ENCODE measurements at places on chromosomes 13 and 19. TPM values are rescaled to one million over a fixed set of nuclear protein-coding genes. Genes with fewer than 3 reads are reported as not detected.
A peak's percentile ranks its signal among the peaks of the same experiment; 100 is the strongest.

GRCh38 chr19:33316541-33317264 lies 14.4 kb upstream of the CEBPA start:
- H3K4me3 ChIP-seq = no peak overlapping the region
- no peaks in the 10 kb centered on the region for H3K4me1 ChIP-seq
- no peaks in the 10 kb centered on the region for H3K36me3 ChIP-seq
- no peak overlapping the region for H3K27ac ChIP-seq
- no peak for DNase-seq
- H3K27me3 ChIP-seq = no peaks in the 10 kb centered on the region

GRCh38 chr13:49421391-49421790 lies 22.5 kb downstream of the CAB39L start:
- DNase-seq = peak; percentile 39
- H3K4me3 ChIP-seq = no peak overlapping the region
- no peak overlapping the region for H3K27ac ChIP-seq
- H3K4me1 ChIP-seq = no peaks in the 10 kb centered on the region
- H3K36me3 ChIP-seq = no peaks in the 10 kb centered on the region
- no peaks in the 10 kb centered on the region for H3K27me3 ChIP-seq

DNA sequence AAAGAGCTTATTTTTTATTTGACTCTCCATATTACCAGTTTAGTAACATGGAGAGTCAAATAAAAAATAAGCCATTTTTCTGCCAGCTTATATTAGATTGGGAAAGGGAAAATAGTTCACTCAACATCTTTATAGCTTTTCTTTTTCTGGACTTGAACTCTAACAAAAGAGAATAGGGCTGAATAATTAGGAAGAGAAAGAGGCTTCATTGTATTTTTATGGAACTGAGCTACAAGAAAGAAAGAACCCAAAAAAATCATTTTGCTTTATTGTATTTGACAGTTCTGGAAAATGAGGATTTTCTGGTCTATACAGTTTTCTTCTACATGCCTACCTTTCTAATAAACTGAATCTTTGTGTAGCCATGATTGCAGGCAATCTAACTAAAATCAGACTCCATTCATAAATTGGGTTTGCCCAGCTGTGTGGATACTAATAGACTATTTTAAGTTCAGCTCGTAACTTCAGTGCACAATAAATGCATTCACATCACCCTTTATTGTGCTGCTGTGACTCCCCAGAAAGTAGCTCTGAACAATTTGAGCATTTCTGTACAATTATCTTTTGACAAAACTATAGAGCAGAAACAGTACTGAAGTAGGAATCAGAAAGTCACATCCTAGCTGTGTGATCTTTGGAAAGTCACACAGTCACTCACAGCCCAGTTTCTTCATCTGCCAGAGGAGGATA lies 115.3 kb downstream of the STOML3 start:
- no peak for DNase-seq
- H3K27me3 ChIP-seq = no peaks in the 10 kb centered on the region
- no peak overlapping the region for H3K4me3 ChIP-seq
- no peaks in the 10 kb centered on the region for H3K4me1 ChIP-seq

ZNF555 gene
- 9.7 TPM for total RNA-seq

GRIN2D gene
- not detected for total RNA-seq

CATSPERD gene
- not detected for total RNA-seq

GRCh38 chr19:48569814-48570213 lies 17.8 kb downstream of the SULT2B1 start:
- no peaks in the 10 kb centered on the region for H3K27me3 ChIP-seq
- H3K27ac ChIP-seq = no peak overlapping the region
- no peak overlapping the region for H3K4me3 ChIP-seq
- H3K4me1 ChIP-seq = no peaks in the 10 kb centered on the region
- H3K36me3 ChIP-seq = no peaks in the 10 kb centered on the region
- no peak for DNase-seq

DNA sequence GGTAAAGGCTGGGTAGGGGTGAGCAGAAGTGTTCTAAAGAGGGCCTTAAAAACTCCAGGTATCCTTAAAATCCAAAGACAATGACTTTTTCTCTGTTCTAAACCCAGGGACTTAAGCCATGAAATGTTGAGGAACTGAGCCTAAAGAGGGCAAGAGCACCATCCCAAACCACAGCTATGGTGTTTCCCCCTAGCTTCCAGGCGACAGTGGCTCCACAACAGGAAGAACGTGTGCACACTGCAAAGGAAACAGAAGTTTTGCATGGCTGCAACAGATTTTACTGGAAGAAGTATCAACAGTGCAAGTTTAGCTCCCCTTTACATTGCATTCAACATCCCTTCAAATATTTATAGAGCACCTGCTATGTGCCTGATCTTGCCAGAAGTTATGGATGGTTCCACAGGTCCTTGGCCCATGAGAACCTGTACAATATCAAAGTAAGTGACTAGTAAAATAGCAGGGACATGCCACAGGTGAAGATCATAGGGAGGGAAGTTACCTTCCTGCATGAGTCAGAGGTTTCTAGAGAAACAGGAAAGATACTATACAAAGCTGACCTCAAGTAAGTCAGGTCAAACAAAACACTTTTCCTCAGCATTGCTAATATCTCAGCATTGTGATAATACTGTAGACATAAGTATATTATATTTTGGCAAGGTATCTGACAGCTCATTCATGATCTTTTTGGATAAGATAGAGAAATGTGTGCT lies 8.4 kb upstream of the KCTD12 start:
- no peak for DNase-seq
- H3K4me3 ChIP-seq = no peak overlapping the region
- H3K4me1 ChIP-seq = no peaks in the 10 kb centered on the region
- H3K36me3 ChIP-seq = no peaks in the 10 kb centered on the region

ZNF577 gene
- total RNA-seq = 27.9 TPM

Measured in B cell (primary cell).